ENCODE measurements at places on chromosomes 11 and 22. TPM values are rescaled to one million over a fixed set of nuclear protein-coding genes. Genes with fewer than 3 reads are reported as not detected.

The SLC15A3 gene
- total RNA-seq, result 0.54 TPM

The SLC37A2 gene
- total RNA-seq, result not detected

- no peak overlapping the region for H3K27ac ChIP-seq
- no peak for DNase-seq
- H3K4me1 ChIP-seq, result peaks cover 33% of the 10 kb centered on the region
Measured at GRCh38 chr11:104704146-104704830, 194.0 kb downstream of the CASP12 start.

DNA sequence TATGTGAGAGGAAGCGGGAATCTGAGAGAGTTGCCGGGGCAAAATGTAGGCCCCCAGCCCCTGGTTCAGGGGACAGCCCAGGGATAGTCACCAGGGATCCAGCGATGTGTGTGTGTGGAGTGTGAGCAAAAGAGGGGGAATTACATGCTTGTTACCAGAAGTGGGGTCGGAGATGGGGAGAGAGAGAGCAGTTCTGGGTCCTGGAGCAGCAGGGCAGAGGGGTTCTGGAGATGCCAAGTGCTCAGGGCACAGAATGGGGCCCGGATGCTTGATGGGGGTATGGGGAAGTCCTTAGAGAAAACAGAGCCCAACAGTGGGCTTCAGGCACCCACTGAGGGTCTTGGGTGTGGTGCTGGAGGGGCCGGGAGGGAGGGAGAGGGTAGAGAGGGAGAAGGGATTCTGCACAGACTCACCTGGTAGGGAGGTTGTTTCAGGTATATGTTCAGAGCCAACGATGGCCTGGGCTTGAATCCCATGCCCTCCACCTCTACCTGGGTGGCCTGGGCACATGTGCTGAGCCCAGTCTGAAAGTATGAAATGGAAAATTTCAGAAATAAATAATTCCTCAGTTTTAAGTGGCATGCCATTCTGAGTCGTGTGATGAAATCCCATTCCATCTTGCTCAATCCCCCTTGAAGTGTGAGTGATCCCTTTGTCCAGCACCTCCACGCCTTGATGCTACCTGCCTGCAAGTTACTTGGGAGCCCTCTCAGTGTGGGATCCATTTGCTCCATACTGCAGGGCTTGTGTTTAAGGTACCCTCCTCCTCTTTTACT, 12.4 kb downstream of the SMIM38 start:
- H3K27me3 ChIP-seq, result peaks cover 2% of the 10 kb centered on the region
- H3K4me3 ChIP-seq, result no peak overlapping the region
- H3K27ac ChIP-seq, result no peak overlapping the region
- H3K4me1 ChIP-seq, result peaks cover 31% of the 10 kb centered on the region

GRCh38 chr22:37681556-37682049, 4.5 kb upstream of the NOL12 start:
- DNase-seq, result no peak
- no peak overlapping the region for H3K27ac ChIP-seq
- no peaks in the 10 kb centered on the region for H3K27me3 ChIP-seq
- H3K36me3 ChIP-seq, result peaks cover 12% of the 10 kb centered on the region

DNA sequence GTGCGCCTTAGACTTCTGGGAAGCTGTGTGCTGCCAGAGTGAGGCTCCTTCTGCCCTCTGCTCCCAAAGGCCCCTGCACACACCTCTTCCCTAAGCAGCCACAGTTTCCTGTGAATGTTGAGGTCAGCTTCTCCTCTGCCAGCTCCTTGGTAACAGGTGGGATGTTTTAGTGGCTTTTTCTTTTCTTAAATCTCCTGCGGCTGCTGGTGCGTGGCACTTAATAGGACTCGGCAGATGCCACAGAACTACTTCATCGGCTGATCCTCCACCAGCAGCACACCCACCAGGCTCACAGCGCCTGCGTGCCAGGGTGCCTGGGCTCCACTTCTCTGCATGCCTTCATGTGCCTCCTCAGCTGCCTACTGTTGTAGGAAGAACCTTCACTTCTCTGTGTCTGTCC, 87.8 kb downstream of the RCN1 start:
- no peaks in the 10 kb centered on the region for H3K4me1 ChIP-seq
- H3K36me3 ChIP-seq, result no peaks in the 10 kb centered on the region
- no peak overlapping the region for H3K4me3 ChIP-seq
- H3K27ac ChIP-seq, result no peak overlapping the region
- DNase-seq, result no peak
- peaks cover 40% of the 10 kb centered on the region for H3K27me3 ChIP-seq

DNA sequence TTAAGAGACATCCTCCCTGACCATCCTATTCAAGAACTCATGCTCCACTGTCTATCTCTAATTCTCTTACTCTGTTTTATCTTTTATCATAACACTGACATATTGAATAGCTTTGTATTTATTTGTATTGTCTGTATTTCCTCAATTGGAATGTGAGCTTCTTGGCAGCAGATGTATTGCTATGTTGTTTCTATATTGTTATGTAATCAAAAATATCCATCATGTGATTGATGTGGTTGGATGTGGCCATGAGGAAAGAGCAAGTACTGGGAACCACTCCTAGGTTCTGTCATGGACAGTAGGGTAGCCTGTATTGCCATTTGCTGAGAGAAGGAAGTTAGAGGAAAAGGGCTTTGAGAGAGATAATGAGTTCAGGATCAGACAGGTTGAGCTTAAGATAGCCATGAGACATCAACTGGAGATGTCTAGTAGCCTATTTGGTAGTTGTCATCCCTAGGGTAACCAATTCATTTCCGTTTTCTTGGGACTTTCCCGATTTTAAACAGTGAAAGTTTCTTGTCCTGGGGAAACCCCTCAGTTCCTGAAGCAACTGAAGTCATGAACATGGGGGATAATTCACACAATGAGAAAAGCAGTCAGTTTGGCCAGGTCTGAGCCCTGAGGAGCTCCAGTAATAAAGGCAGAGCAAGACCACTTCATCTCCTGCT, 404.5 kb downstream of the INSC start:
- H3K4me3 ChIP-seq, result no peak overlapping the region
- no peak for DNase-seq
- H3K27me3 ChIP-seq, result no peaks in the 10 kb centered on the region
- no peaks in the 10 kb centered on the region for H3K4me1 ChIP-seq
- no peak overlapping the region for H3K27ac ChIP-seq
- H3K36me3 ChIP-seq, result peaks cover 3% of the 10 kb centered on the region

DNA sequence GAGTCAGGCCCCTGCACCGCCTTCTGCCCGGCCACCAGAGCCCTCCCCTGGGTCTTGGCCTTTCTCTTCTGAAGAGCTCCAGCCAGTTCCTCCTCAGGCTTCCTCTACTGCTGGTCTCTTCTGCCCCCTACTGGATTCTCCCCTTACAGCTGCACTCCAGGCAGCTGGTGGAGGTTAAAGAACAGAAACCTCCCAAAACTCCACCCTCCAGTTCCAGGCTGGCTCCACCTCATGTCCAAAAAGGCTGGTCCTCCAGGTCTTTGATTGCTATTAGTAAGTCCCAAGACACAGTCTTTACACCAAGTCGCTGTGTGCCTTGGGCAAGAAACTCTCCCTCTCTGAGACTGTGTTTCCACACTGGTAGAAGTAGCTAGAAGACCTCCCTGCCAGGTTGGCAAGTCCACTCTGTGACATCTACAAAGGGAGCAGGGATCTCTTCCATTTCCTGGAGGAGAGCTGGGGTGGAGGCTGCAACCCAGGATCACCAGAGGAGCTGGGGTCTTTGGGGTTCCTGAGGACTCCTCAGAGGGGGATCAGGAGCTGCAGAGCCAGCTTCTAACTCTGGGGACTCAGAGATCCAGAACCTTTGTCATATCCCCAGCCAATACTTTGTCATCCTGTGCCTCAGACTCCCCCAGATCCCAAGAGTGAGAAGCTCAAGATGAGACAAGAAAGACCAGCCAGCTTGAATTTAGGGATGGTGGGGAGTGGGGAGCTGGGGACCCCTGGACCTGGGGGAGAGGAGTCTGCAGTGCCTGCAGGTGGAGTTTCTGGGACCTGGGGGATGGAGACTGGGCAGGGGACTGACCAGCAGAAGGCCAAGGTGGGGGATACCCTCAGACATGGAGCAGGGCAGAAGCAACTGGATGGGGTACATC, 3.4 kb upstream of the IGLL5 start:
- no peak overlapping the region for H3K27ac ChIP-seq
- DNase-seq, result no peak
- no peak overlapping the region for H3K4me3 ChIP-seq
- peaks cover 31% of the 10 kb centered on the region for H3K27me3 ChIP-seq
- no peaks in the 10 kb centered on the region for H3K36me3 ChIP-seq

DNA sequence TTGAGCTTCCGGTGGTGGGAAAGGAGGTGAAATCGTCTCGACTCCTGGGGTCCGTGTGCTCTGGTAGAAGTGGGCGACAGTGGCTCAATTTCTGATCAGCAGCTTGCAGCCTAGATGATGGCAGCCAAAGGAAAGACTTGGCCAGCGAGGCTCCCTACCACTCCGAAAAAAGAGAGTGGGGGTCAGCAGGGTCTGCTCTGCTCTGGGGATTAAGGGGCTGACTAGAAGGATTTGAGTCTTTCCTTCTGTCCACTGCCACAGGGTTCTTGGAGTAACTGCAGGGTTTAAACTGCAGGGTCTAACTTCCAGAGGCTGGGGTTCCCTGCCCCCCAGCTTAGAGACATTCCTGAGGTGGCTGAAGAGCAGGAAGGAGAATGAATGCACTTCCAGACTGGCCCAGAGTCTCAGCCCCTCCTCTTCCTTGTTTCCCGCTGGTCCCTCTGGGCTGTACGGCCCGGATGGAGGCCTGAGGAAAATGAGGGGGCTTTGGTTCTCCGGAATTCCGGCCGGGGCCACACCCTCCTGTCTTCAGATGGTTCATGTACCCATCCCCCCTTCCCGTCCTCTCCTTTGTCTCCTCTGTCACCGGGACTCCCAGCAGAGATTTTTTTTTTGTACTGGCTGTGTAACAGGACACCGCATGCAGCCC, 907 bp downstream of the SERPINH1 start:
- H3K4me3 ChIP-seq, result peak overlapping the region; percentile 99
- no peak for DNase-seq
- no peaks in the 10 kb centered on the region for H3K27me3 ChIP-seq
- H3K4me1 ChIP-seq, result peaks cover 74% of the 10 kb centered on the region
- H3K27ac ChIP-seq, result peak overlapping the region; percentile 99

DNA sequence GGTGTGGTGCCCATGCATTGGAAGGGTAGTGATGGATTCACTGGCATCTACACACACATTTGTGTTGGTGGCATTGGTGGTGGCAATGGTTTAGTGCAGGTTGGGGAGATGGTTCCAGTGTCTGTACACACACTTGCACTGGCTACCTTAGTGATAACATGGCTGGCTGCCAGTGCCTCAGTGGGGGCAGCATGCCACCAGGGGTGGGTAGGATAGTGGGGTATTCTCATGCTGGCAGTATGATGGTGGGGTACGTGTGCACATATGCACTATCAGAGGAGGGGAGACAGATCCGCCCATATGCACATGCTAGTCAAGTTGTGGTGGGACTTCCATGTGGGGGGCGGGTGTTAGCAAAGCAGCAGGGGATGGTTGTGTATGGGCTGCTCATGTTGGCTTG, 7.1 kb upstream of the OR8K3 start:
- DNase-seq, result no peak
- no peaks in the 10 kb centered on the region for H3K4me1 ChIP-seq
- no peaks in the 10 kb centered on the region for H3K36me3 ChIP-seq
- no peaks in the 10 kb centered on the region for H3K27me3 ChIP-seq

- H3K36me3 ChIP-seq, result peaks cover 1% of the 10 kb centered on the region
- no peak overlapping the region for H3K4me3 ChIP-seq
- peaks cover 3% of the 10 kb centered on the region for H3K4me1 ChIP-seq
- no peak for DNase-seq
- no peak overlapping the region for H3K27ac ChIP-seq
Measured at GRCh38 chr11:64063777-64064176, 28.0 kb downstream of the FLRT1 start.

DNA sequence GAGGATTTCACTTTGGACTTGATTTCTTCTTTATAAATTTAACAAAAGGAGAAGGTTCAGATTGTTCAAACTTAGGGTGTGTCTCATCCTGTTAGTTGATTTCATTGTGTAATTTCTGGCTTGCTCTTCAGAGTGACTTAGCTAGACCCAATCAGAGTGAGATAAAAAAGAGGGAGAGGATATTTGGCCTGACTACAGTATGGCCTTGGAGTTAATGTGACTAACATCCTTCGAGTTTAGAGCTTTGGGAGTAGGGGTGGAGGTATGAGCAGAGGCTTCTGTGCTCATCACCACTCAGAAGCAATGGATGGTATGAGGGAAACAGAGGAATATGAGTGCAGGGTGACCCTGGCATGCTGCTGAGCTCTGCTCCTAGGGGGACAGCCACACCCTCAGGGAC, 114.2 kb downstream of the ME3 start:
- H3K27me3 ChIP-seq, result no peaks in the 10 kb centered on the region
- H3K4me1 ChIP-seq, result peaks cover 36% of the 10 kb centered on the region
- H3K36me3 ChIP-seq, result peaks cover 1% of the 10 kb centered on the region
- peak overlapping the region; percentile 19 for H3K27ac ChIP-seq
- no peak for DNase-seq
- no peak overlapping the region for H3K4me3 ChIP-seq

- H3K4me3 ChIP-seq, result no peak overlapping the region
- H3K4me1 ChIP-seq, result peaks cover 6% of the 10 kb centered on the region
- H3K36me3 ChIP-seq, result no peaks in the 10 kb centered on the region
- no peak for DNase-seq
- H3K27me3 ChIP-seq, result peaks cover 26% of the 10 kb centered on the region
Measured at GRCh38 chr22:49103314-49104059, 724.2 kb downstream of the BRD1 start.

GRCh38 chr11:126054408-126054807, 8.3 kb downstream of the CDON start:
- H3K4me3 ChIP-seq, result no peak overlapping the region
- H3K4me1 ChIP-seq, result no peaks in the 10 kb centered on the region
- H3K36me3 ChIP-seq, result peaks cover 2% of the 10 kb centered on the region
- no peak overlapping the region for H3K27ac ChIP-seq
- no peaks in the 10 kb centered on the region for H3K27me3 ChIP-seq
- DNase-seq, result no peak

DNA sequence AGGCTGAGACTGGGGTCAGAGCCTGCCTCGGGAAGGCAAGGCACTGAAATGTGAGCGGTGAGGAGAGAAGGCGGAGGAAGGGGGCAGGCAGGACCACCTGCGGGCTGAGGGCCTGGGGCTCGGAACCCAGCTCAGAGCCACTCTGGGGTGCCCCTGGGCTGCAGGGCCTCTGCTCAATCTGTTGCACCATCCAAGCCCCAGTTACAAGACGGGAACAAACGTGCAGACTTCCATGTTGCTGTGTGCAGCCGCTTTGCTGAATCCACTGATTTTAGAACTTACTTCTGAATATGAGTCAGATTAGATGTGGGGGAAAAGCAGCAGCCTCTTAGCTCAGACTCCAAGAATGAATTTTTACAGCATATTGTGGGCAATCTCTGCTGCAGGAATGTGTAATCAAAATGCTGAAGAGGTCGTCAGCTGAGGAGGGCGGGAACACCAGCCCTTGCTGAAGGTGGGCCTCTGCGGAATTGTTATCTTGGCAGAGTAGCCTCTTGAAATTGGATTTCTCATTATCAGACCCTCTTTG, 21.6 kb downstream of the PARVG start:
- H3K4me1 ChIP-seq, result peaks cover 22% of the 10 kb centered on the region
- H3K27me3 ChIP-seq, result peaks cover 15% of the 10 kb centered on the region
- DNase-seq, result no peak
- no peaks in the 10 kb centered on the region for H3K36me3 ChIP-seq

All from chondrocyte (in vitro differentiated cells).